ENCODE measurements at places on chromosomes 7 and 10. TPM values are rescaled to one million over a fixed set of nuclear protein-coding genes. Genes with fewer than 3 reads are reported as not detected.

Gene CPN1
- total RNA-seq, result not detected

Gene LLCFC1
- not detected for total RNA-seq

Gene C10orf105
- not detected for total RNA-seq

Gene CCL26
- not detected for total RNA-seq

Gene SEMA3D
- total RNA-seq, result 0.95 TPM

Gene IQUB
- 0.32 TPM for total RNA-seq

Gene SYCE1
- not detected for total RNA-seq
